ENCODE measurements at places on chromosomes 12 and 14.

GRCh38 chr12:105928436-105928835 is 210.3 kb downstream of the NUAK1 start:
- DNase-seq, result no peak

- DNase-seq, result no peak
Measured at GRCh38 chr14:35786856-35787255, 22.2 kb downstream of the RALGAPA1 start.

DNA sequence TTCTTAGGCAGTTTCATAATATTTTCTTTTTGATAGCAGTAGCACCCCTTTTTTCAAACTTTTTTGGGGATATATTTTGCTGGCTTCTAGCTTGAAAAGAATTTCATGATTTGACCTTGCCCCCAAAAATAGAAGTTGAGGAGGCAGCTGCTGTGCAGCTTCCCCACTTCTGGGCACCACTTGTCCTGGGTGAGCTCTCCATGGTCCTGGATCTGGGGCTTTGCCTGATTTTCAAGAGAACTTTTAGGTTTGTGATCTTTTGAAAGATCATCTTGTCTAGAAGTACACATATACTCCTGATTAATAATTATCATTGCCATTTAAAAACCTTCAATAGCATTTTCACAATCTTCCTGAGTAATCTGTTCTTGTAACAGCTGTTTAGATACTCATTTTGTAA is 271.6 kb downstream of the NPAS3 start:
- no peak for DNase-seq

DNA sequence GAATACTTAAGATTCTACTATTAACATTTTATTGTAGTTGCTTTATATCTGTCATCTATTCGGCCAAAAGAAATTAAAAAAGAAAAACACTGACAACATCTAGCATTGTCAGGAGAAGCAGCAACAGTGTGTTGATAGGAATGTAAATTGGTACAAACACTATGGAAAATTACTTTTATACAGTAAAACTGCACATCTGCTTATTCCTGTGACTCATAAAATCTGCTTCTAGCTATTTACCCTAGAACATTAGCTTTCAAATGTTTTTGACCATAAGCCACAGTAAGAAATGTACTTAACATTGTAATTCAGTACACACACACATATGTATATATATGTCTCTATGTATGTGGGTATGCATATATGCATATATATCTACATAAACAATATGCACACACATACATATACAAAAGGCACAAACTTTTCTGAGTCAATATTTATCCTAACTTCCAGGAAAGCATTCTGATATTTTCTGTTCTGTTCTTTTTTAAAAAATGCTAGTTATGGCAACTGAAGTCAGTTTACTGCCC is 278.9 kb upstream of the GARIN2 start:
- no peak for DNase-seq

DNA sequence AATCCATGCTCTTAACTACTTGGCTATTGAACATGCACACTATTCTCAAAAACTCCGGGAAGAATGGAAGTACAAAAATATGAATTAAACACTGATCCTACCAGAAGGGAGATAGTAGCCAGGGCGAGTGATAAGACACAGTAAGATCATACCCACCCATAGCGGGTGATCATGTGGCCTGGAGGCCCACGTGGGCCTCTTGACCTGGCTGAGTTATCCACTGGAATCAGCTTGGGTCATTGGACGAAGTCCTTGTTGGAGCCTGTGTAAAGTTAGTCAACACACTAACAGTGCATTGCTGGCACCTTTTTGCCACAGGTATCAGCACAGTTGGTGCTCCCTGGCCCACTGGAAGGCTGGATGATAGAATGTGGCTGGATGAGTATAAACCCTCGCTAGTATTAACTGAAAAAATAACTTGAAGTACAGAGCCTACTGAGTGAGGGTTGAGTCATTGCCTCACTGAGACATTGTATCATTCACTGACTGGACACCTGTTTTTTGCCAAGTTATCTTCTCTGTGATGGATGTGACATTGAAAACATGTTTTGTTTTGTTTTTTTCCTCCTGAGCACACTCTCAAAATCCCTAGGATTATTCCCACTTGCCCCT is 149.2 kb upstream of the FUT8 start:
- no peak for DNase-seq

DNA sequence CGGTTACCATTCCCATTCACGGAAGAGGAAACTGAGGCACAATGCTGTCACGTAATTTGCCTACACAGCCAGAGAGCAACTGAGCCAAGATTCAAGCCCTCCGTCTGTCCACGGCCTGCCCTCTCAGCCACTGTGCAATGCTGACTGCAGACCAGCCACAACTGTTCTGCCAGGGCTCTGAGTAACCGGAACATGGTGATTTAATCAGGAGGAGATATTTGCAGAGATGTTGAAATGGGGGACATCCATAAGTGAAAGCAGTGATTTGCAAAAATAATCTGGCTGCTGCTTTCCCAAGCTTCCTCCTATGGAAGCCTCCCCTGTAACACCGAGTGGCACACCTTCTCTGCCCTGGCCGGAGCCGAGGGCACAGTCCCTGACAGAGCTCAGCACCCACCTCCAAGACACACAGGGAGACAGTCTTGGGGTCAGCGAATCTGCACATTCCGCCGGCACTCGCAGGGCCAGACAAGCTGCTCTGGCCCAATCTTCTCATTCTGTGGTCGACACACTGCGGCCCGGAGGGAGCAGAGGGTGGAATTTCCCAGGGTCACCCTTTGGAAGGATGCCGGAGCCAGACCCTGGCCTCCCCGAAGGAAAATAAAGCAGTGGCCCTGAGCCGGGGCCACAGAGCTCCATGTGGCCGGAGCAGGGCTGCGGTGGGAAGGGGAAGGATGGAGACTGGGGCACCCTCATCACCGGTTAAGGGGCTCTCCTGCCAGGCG is 158.2 kb upstream of the DIO3 start:
- no peak for DNase-seq

- peak; percentile 3 for DNase-seq
Measured at GRCh38 chr14:69260861-69261564, 1.1 kb downstream of the GALNT16 start.

- no peak for DNase-seq
Measured at GRCh38 chr12:15636060-15636890, 152.9 kb downstream of the EPS8 start.

- DNase-seq, result no peak
Measured at GRCh38 chr14:35406506-35407305, 2.2 kb upstream of the NFKBIA start.

DNA sequence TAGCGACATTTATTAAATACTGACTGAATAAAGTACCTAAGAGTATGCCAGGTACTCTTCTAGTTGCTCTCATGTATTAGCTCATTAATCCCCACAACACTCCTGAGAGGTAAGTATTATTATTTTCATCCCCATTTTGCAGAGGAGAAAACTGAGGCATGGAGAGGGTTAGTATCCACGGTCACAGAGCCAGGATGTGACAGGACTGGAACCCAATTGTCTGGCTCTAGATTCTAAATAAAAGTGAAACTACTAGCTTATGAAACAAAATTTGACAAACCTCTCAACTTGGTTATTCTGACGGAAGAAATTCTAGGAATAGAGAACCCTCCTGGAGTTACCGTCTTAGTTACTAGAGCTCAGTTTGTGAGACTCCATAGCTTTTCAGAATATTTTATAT is 112.2 kb downstream of the CHST11 start:
- DNase-seq, result no peak

- no peak for DNase-seq
Measured at GRCh38 chr12:46858368-46858767, 32.6 kb upstream of the SLC38A4 start.

DNA sequence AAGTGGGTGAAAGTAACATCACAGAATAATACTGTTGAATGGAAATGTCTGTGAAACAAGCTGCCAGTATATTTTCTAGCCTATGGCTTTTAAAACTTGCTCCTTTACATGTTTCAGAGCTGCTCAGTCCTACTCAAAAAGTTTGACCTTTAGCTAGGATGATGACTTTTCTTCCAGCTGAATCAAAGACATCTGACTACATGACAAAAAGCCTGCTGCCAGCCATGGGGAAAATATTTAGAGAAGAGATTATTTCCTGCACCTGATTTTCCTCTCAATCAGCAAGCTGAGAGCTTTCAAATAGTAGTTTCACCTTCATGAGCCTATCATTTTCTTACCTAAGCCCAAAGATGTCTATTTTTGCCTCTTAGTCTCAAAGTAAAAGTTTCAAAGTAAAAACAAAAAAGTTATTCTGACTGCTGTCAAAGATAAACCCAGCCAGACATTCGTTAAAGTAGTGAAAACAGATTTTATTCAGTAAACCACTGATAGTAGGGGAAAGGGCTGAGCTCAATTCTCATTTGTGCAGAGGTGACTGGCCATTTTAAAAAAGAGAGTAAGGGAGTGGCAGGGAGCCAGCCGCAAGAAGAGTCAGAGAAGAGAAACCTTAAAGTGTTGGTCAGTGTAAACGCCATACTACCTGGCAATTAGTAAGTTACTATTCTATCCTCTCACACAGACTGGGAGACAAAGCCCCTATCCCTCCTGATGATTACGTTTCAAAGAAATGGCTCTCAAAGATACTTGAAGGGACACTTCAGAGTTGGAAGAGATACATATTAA is 2.2 kb downstream of the ATP6V1D start:
- no peak for DNase-seq

- no peak for DNase-seq
Measured at GRCh38 chr12:47754881-47755280, 3.8 kb downstream of the RAPGEF3 start.

- no peak for DNase-seq
Measured at GRCh38 chr12:115163710-115164109, 479.7 kb upstream of the TBX3 start.

- no peak for DNase-seq
Measured at GRCh38 chr14:84792722-84793410, 737.1 kb upstream of the FLRT2 start.

DNA sequence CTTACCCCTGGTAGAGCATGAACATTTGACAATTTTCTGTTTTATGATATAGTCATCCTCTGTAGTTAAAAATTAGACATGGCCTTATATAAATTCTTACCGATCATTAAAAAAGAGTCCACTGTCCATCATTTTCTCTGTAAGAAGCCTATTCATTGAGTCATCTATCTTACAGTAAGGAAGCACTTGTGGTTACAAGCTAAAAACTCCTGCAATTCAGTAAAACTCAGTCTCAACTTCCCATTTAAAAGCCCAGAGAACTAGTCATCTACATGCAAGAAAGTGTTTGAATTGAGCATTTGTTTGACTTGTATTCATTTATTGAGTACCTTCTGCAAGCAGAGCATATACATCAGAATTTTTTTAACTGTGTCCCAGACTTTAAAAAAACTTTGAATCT is 63.3 kb downstream of the GTF2A1 start:
- no peak for DNase-seq

DNA sequence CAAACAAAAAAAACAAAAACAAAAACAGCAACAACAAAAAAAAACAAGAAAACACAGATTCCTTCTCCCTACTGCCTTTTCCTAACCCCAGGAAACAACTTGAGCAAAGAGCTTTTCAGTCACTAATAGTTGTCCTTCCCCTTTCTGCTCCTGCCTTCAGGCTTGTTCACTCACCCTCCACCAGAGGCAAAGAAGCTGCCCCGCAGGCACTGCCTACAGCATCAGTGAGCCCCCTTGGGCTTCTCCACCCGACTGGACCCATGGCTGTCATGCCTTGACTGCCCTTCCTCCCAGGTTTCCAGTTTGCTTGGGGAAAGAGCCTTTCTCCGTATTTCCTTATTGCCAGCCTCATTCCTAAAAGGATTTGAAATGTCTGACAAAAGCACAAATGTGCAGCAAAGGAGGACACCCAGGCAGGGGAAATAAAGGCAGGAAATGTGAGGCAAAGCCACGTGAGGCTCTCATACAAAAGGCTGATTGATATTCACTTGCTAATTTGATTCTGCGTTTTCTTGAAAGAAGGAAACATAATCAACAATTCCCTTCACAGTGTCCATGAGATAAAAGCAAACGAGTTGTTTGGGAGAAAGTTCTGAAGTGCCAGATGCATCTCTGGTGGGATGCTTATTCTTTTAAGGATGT is 85.7 kb downstream of the GPATCH2L start:
- no peak for DNase-seq

DNA sequence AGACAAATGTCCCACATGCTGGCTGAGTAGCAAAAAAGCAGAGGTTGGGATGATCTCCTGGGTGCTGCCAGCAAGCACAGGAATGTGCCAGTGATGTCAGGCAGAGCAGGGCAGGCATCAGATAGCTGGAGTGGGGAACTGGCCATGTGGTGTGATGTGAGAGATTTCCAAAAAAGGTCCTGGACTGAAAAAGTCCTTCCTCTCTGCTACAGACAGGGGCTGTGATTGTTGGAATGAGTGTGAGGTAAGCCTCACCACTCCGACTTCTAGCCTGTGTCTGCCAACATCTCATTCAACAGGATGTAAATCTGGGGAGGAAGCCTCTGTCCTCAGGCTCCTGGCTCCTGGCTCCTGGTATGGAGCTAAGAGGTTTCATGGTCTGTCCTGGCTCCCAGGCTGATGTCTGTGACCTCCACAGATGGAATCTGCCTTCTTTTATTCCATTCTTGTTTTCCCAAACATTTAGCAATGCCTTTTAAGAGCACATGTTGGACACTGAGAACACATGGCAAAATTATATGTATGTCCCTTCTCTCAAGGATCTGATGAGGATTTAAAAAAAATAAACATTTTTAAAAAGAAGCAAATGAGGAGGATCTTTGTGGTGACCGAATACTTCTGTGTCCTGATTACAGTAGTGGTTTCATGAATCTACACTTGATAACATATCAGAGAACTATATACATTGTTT is 50.1 kb upstream of the STK38L start:
- DNase-seq, result no peak

GRCh38 chr14:60344751-60345150 is 95.7 kb downstream of the PPM1A start:
- DNase-seq, result no peak

DNA sequence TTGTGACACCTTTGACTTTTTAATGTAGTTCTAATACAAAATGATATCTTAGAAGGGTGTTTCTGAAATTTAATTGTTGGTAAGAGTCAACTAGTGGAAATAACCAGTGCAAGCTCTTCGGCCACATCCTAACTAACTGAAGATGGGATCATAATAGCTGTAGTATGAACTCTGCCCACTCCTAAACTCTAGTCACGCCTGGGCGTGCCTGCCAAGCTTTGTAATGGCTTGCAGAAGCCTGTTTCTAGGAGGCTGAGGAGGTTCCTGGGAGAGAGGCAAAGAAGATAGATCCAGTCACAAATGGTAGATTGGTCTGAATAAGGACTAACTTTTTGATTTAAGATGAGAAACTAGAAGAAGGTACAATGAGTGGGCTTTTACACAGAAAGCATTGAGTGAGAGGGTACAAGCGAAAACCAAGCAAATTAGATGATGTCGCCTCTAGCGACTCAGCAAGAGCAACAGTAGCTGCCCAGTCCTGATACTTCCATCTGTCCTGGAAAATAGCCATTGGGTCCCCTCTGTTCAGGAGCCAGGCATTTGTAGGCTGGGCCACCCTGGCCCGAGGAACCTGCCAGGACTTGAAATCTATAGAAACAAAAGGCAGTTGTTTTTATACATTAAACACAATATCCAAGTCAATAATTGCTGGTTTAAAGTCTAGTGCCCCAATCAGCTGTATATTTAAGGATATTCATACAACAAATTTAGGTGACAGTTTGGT is 148.8 kb downstream of the SLC38A4 start:
- no peak for DNase-seq

- no peak for DNase-seq
Measured at GRCh38 chr12:97203408-97203807, 259.2 kb upstream of the RMST start.
